ENCODE measurements at places on chromosomes 6 and 20.

GRCh38 chr20:44041001-44041400 is 126.3 kb downstream of the TOX2 start:
- DNase-seq = no peak

- DNase-seq = no peak
Observed at GRCh38 chr6:82370788-82371187, 7.2 kb downstream of the TPBG start.

DNA sequence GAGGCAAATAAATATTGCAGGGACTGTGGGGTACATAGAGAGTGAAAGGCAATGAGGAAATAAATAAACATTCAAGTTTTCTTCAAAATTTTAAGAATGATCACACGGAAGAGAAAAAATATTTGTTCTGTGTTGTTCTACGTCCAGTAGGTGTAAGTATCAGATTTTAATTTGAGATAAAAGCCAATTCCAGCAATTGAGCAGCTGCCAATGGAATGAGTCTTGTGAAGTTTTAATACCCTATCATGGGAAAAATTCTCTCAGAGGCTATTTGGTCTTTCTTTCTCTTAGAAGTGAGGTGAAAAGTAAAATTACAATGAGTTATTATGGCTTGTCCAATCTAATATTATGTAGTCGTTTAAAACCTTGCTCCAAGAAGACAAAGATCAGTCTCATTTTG is 195.7 kb upstream of the CITED2 start:
- no peak for DNase-seq

DNA sequence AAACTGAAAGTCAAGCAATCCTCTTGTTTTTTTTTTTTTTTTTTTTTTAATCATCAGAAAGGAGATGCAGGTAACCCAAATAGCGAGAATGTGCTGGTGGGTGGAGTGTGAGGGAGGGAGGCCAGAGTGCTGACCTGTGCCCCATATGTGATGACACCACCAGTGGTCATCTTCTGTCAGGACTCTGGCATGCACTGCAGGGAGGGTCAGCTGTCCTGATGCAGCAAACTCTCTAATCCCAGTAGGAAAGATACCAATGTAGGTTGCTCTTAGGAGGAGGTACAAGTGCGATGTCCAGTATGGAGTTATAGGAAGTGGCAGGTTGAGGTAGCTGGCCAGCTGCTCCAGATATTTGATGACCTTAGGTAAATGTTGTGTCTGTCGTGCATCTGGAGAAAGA is 2.8 kb upstream of the CST4 start:
- DNase-seq = no peak

DNA sequence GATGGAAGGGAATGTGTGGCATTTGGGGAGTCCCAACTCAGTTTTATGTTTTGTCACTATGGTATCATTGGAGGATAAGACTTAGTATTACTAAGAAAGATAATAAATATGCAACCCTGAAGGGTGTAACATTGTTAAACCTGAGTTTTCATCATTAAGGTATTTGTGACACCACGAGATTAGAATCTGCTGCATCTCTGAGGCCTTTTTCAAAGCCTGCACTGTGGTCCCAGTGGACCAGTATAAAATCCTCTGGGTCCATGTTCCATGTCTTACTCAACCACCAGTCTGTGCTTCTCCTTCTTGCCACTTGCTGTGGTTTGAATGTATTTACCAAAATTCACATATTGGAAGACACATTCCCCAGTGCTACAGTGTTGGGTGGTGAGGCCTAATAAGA is 130.6 kb downstream of the TBX18 start:
- no peak for DNase-seq

- DNase-seq = no peak
Observed at GRCh38 chr6:84137989-84138575, 89.4 kb downstream of the CEP162 start.

- no peak for DNase-seq
Observed at GRCh38 chr6:51016489-51016888, 197.8 kb downstream of the TFAP2B start.

DNA sequence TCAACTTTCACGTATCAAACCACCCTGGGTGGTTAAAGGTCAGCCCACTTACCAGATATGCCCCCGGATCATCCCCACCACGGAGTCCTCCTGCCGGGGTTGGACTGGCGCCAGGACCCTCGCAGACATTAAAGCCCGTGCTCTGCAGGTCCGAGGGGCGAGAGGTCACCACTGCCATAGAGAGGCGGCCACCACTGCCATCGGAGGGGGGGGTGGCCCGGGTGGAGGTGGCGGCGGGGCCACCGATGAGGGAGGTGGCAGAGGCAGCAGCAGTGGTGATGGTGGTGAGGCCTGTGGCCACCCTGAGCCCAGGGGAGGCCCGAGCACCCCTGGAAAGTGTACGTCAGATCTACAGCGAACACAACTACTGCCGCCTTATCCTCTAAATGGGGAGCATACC is 76.3 kb downstream of the ASXL1 start:
- DNase-seq = no peak

- no peak for DNase-seq
Observed at GRCh38 chr20:21339499-21339898, 36.4 kb downstream of the XRN2 start.

DNA sequence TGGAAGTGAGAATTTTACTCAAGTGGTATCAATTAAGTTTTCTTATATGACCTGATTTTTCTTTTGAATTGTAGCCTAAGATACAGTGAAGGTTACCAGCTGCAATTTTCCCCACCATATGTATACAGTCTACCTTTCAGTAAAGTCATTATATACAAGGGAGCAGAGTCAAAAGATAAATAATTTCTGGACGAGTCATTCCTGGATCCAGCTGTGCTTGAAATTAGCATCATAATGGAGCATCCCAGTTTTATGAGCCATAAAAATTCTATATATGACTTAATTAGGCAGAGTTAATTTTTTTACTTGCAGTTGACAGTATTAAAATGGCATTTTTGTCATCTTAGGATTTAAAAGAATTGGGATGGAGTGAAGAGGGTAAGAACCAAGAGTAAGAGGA is 1008.4 kb downstream of the PHF3 start:
- DNase-seq = no peak

DNA sequence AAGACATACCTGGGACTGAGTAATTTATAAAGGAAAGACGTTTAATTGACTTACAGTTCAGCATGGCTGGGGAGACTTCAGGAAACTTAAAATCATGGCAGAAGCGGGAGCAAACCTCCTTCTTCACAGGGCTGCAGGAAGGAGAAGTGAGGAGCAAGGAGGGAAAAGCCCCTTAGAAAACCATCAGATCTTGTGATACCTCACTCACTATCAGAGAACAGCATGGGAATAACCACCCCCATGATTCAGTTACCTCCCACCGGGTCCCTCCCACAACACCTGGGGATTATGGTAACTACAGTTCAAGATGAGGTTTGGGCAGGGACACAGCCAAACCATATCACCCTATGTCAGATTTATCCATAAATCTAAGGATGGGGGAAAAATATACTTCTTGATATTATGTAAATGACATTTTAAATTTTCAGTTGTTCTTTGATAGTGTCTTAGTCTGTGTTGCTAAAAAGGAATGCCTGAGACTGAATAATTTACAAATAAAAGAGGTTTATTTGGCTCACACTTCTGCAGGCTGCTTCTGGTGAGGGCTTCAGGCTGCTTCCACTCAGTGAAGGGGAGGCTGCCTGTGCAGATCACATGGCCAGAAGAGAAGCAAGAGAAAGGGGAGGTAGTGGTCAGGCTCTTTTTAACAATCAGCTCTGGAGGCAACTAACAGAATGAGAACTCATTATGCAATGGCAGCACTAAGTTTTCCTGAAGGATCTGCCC is 1.2 kb upstream of the MCM9 start:
- DNase-seq = no peak

GRCh38 chr6:158040051-158040803 is 58.6 kb downstream of the SYNJ2 start:
- no peak for DNase-seq

- no peak for DNase-seq
Observed at GRCh38 chr6:56642366-56643261, at the start of gene DST. Gene DST, minus strand, starts transcription at chr6:56642889.

DNA sequence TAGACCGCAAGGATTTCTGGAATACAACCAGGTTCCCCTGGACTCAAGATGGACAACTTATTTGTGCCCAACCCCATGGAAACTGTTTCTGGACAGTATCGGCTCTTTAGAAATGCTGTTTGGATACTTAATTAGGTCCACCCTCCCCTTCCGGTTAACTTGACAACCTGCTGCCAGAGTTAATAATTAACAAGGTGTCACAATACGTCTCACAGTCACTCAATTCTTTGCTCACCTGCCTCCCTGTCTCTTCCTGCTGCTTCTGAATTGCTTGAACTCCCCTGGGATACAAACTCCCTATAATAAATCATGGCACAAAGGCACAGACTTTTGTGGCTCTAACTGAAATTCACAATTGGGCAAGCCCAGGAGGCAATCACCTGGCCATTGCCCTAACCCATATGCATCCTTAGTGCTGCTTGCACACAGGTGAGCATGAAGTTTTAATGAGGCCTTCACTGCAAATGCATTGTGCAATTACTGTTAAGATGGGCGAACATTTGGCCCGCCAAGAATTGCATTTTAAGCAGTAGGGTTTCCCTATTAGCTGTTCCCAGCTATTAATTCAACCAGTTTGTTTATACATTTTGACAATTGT is 504.4 kb upstream of the NOX3 start:
- no peak for DNase-seq

DNA sequence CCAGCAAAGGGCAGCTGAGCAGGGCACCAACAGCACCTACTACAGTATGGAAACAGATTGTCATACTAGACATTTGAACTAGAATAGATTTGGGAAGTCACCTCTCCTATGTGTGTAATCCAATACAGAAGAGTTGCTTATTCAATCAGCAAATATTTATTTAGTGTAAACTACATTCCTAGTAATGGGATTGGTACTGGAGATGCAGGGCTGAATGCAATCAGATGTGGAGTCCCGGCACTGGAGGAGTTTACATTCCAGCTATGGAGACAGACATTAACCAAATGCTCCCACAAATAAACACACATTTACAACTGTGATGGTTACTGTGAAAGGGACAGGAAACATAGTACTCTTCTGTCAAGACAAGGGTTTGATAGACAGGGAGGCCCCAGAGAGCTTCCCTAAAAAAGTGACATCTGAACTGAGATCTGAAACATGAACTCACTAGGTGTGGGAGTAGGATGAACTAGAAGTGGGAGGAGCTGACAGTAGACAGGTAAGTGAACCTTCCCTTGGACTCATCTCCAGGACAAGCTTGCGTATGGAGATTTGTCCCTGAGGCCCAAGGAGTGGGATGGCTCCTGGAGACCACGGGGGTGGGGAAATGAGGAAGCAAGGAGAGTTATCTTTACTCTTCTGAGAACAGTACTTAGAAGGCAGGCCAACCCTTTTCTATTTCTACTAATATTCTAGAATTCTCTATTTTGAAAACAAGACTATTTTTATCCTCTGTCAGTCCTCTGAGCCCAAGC is 420.5 kb downstream of the MAFB start:
- no peak for DNase-seq

GRCh38 chr20:22576733-22577514 is 7.4 kb downstream of the FOXA2 start:
- DNase-seq = no peak

- no peak for DNase-seq
Observed at GRCh38 chr20:38116409-38117165, 48.5 kb downstream of the TGM2 start.

GRCh38 chr6:83536034-83536646 is 23.8 kb downstream of the PRSS35 start:
- peak; percentile 82 for DNase-seq

DNA sequence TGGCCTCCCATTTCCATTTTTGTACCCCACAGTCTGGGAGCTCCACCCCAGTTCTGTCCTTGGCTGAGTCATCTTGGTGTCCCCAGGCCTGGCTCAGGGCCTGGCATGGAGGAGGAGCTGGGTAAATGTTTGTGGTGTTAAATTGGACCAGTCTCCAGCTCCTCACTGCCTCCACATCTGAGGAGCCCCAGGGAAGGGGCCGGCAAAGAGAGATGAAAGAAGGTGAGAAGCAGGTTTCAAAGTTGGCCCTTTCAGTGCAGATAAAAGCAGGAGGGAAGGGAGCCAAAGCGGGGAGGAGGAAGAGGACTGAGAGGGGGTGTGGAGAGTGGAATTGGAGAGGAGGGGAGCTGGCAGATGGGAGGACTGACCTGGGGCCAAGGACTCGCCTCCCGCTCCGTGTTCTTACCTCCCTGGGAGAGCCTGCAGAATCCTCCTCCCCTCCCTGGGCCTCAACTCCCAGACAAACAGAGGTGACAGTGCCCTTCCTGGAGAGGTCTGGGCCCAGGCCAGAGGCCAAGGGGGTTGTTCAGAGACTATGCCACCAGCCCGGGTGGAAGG is 89.0 kb downstream of the CD40 start:
- no peak for DNase-seq

DNA sequence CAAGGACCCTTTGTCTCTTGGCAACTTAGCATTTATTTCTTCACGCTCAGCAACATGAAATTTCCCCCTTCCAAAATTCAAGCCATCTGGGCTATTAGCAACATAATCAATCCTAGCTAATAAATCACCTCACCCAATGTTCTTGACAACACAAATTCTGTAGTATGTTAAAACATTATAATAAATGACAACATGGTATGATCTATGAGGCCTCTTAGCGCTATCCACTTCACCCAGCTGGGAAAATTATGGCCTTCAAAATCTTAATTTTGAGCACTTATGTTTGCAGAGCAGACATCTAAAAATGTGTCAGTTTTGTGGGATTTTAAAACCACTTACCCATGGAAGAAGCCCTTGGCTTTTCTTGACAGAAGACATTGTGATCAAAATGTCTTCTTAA is 181.9 kb downstream of the HDGFL1 start:
- no peak for DNase-seq

- DNase-seq = no peak
Observed at GRCh38 chr6:97059473-97059872, 134.9 kb downstream of the KLHL32 start.

GRCh38 chr6:150235218-150235617 is 92.4 kb downstream of the PPP1R14C start:
- no peak for DNase-seq

DNA sequence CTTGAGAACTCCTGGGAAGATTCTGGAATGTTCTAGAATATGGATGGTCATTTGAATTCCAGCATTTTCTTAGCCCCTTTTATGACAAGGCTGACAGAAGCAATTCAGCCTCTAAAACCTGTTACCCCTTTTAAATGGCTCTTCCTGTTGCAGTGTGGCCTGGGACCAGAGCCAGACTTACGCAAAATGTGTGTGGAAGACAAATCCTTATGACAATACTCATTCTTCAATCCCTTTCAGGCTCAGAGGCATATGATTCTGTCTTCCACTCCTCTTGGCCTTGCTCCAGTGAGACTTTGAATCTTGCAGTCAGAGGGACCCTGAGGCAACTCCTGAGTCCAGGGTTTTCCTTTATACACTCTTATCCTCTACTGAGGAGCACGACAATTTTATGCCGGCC is 287.0 kb downstream of the CLIC5 start:
- no peak for DNase-seq

DNA sequence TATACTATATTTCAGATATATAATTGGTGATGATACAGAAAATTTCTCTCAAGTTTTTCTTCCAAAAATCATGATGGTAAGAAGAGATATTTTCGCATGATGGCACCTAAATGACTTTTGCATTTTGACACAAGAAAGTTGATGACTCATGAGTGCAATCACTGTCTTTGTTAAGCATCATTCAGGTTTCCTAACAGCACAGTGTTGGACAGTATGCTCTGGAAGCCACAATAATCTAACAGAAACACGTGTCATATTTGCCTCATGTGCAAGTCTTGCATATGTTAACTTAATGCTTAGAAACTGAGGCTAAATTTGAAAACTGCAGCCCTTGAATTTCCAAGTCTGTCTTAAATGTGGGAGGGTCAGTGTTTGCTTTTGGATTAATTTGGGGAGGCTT is 533.5 kb downstream of the LMBRD1 start:
- DNase-seq = no peak

GRCh38 chr20:19756761-19757486 is 1.1 kb upstream of the RIN2 start:
- no peak for DNase-seq

GRCh38 chr6:11111769-11112437 is 378 bp upstream of the ERVFRD-1 start:
- DNase-seq = no peak

Measured in activated CD8-positive, alpha-beta memory T cell treated with anti-CD3 and anti-CD28 coated beads, Interleukin-2, amount 50 U/mL, for 48 hours (primary cell).